ENCODE measurements at places on chromosomes 2 and 18.
A peak's percentile ranks its signal among the peaks of the same experiment; 100 is the strongest.

GRCh38 chr18:58902961-58903360, 38.3 kb downstream of the ZNF532 start:
- no peak for DNase-seq

DNA sequence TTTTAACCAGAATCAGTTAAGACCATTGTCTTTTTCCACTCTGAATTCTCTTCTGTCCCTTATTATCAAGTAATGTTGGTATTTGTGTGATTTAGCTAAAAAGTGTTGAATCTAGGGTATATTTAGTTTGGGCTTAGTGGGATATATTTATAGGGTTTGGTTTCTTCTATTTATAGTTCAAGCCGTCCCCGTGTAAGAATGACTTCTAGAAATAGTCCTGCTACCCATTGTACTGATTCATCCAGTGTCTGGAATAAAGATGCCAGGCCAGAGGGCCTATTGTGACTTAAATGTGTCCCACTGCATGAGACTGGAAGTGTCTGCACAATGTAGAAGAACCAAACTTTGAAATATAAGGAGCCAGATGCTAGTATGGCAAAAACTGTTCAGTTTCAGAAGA, 364.8 kb downstream of the TNS1 start:
- DNase-seq, result no peak

- no peak for DNase-seq
Measured at GRCh38 chr2:101106453-101107181, 44.6 kb downstream of the TBC1D8 start.

DNA sequence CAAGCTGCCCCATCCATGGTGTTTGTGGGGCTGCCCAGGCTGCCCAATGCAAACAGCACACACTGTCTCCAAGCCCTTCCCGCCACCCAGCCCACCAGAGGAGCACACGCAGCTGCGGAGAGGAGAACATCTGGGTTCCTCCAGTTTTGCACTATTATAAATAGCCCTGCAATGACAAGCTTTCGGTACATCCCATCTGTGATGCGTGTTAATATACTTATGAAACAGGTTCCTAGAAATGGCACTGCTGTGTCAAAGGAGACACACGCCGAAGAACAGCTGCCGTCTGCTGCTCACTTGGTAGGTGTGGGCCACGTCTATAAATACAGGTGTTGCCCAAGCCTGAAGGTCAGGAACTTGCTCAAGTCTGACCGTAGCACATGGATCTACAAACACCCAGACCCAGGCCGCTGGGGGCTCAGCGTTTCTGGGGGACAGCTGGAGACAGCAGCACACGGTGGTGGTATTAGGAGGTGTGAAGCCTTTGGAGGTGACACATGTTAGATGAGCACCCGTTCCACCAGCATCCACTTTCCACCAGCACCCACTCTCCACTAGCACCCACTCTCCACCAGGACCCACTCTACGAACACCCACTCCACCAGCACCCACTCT, 34.3 kb downstream of the PXDN start:
- no peak for DNase-seq

DNA sequence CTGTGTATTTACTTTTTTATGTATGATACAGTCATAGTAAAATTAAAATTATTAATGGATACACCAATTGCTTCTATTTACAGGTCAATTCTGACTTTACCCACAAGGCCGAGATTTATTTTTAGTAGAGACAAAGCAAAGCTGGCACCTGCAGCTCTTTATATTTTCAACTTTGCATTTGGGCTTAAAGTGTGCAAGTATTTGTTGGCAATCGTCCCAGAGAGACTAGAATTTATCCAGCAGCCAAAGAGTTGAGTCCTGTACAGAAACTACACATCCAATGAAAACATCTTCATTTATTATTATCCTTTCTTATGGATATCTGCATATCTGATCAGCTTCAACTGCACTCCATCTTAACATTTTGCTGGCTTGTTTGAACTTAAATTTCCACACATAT, 485.6 kb downstream of the SOX11 start:
- no peak for DNase-seq

GRCh38 chr2:227513113-227513512, 41.2 kb downstream of the AGFG1 start:
- DNase-seq, result no peak

GRCh38 chr18:62781893-62782292, 66.6 kb downstream of the PHLPP1 start:
- peak; percentile 58 for DNase-seq

Measured in fibroblast of skin of left biceps (primary cell).